ENCODE measurements at places on chromosomes 1 and 21. TPM values are rescaled to one million over a fixed set of nuclear protein-coding genes. Genes with fewer than 3 reads are reported as not detected.
A peak's percentile ranks its signal among the peaks of the same experiment; 100 is the strongest.

SPRR2B gene
- not detected for total RNA-seq

DNA sequence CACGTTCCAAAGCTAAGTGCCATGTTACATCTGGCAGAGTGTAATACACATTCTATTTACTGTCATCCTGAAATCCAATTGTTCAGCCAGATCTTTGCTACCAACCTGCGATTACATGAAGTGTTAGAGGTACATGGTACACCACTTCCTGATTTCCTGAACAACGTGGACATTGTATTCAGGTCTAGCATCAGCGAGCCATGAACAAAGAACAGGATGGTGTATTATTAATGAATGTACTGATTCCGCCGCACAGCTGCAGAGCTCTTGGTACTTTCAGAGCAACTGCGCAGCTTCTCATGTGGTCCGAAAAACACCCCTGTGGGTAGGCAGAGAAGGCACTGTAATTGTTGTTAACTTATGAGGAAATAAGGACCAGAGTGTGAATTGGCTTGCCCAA lies 511.4 kb downstream of the AJAP1 start:
- H3K4me1 ChIP-seq: no peaks in the 10 kb centered on the region
- no peak overlapping the region for H3K27ac ChIP-seq
- no peak overlapping the region for H3K4me3 ChIP-seq
- H3K36me3 ChIP-seq: no peaks in the 10 kb centered on the region
- no peak for DNase-seq
- no peaks in the 10 kb centered on the region for H3K27me3 ChIP-seq

- no peaks in the 10 kb centered on the region for H3K27me3 ChIP-seq
- no peak overlapping the region for H3K27ac ChIP-seq
- H3K4me3 ChIP-seq: no peak overlapping the region
- no peaks in the 10 kb centered on the region for H3K4me1 ChIP-seq
Measured at GRCh38 chr1:54810153-54810942, 9.2 kb upstream of the TTC22 start.

MIXL1 gene
- not detected for total RNA-seq

DNA sequence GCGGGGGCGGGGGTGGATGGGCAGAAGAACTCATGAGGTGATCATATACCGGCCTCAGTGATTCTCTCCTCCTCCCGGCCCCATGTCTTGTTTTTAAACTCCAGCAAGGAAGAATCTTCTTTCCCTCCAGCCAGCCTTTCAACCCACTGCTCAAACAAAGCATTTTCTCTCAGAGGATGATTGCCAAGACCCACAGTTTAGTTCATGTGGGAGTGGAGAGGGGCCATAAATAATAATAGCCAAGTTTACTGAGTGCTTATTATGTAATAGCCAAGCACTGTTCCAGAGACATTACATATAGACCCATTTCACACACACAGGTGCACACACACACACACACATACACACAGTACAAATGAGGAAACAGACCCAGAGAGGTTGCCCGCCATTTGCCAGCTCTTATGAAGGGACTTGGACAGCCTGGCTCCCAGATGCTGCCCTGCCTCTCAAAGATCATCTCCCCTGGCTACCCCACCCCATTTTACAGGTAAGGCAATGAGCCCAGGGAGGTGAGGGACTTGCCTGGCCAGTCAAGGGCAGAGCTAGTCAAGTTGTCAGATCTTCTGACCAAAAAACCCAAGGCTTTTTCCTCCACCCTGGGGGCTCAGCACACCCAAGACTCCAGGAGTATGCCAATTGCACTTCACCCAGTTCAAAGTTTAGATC lies 18.0 kb upstream of the BCAR3 start:
- H3K4me1 ChIP-seq: peaks cover 24% of the 10 kb centered on the region
- H3K27me3 ChIP-seq: no peaks in the 10 kb centered on the region
- H3K4me3 ChIP-seq: no peak overlapping the region

- H3K27me3 ChIP-seq: no peaks in the 10 kb centered on the region
- H3K4me3 ChIP-seq: no peak overlapping the region
- no peak for DNase-seq
- peak overlapping the region; percentile 26 for H3K27ac ChIP-seq
- no peaks in the 10 kb centered on the region for H3K36me3 ChIP-seq
- H3K4me1 ChIP-seq: peaks cover 73% of the 10 kb centered on the region
Measured at GRCh38 chr1:16391411-16391810, 24.4 kb downstream of the SZRD1 start.

GRCh38 chr1:23745515-23745914 lies 2.2 kb downstream of the ELOA start:
- H3K27me3 ChIP-seq: no peaks in the 10 kb centered on the region
- no peak overlapping the region for H3K27ac ChIP-seq
- DNase-seq: no peak
- H3K4me3 ChIP-seq: no peak overlapping the region

LIPI gene
- not detected for total RNA-seq

SLC2A5 gene
- 34.5 TPM for total RNA-seq

GRCh38 chr1:42646056-42646455 lies 12.2 kb upstream of the PPIH start:
- no peak for DNase-seq
- H3K4me3 ChIP-seq: no peak overlapping the region
- H3K4me1 ChIP-seq: no peaks in the 10 kb centered on the region
- no peaks in the 10 kb centered on the region for H3K27me3 ChIP-seq

DNA sequence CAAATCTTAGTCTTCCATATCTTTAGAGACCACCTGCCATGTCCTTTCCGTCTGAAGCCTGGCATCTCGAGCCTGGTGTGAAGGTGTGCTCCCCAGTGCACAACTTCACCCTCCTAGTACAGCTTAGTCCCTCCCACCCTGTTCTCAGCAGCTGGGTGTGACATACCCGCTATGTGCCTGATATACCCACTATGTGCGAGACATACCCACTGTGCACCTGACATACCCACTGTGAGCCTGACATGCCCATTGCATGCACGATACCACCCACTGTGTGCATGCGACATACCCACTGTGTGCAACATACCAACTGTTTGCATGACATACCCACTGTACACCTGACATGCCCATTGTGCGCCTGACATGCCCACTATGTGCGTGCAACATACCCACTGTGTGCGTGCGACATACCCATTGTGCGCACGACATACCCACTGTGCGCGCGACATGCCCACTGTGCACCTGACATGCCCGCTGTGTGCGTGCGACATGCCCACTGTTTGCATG lies 3.0 kb upstream of the RRP1 start:
- H3K4me1 ChIP-seq: peaks cover 13% of the 10 kb centered on the region
- H3K36me3 ChIP-seq: peaks cover under 1% of the 10 kb centered on the region
- no peak overlapping the region for H3K27ac ChIP-seq
- H3K27me3 ChIP-seq: no peaks in the 10 kb centered on the region
- no peak for DNase-seq

TNFRSF4 gene
- total RNA-seq: not detected

Data from gastrocnemius medialis (tissue), 4 donors.